ENCODE measurements at places on chromosomes 7 and 10. TPM values are rescaled to one million over a fixed set of nuclear protein-coding genes. Genes with fewer than 3 reads are reported as not detected.

DNA sequence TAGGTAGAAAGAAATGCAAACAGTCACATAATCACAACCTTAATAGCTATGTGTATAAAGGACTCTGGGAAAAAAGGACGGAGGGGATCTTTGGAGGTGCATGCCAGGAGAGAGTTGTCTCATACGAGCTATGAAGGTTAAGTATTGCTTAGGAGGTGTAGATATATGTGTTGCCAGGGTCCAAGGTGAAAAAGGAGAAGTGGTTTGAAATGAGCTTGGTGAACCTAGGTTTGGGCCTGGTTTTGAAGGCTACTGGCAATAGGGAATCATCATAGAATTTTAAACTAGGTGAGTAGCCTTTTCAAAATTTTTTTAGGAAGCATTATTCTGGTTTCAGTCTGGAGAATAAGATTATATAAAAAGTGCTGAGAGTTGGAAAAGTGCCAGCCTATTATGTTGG lies 336.8 kb downstream of the AUTS2 start:
- no peak for DNase-seq
- H3K4me3 ChIP-seq, result no peak overlapping the region
- peak overlapping the region; percentile 54 for H3K27ac ChIP-seq
- no peaks in the 10 kb centered on the region for H3K36me3 ChIP-seq

- H3K4me1 ChIP-seq, result no peaks in the 10 kb centered on the region
- DNase-seq, result peak; percentile 35
- H3K4me3 ChIP-seq, result peak within 1 kb of the TSS; percentile 34
- H3K36me3 ChIP-seq, result no peaks in the 10 kb centered on the region
These were observed at the start of gene SCIN for GRCh38 chr7:12570534-12571461. Gene SCIN (plus strand): TSS chr7:12570720. CDS start chr7:12570787, 67 bp downstream.

DNA sequence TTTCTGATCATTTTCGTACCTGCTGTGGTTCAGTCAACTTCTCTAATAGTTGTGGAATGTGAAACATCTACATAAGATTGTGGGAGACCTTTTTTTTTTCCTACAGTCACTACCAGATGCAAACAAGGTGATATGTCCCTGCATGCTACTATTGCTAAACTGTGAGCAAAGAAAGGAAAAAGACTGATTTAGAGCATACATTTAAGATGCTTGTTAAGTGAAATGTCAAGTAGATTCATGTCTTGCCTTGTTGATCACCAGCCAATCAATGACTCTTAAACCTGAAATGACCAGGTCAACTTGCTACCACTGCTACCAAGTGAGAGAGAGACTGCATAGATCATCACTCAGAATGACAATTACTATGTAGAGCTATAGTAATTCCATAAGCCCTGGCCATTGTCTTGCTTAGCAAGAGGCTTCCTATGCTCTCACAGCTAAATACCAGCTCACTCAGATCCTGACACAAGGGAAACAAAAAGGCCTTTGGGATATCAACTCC lies 84.3 kb upstream of the SKAP2 start:
- no peak overlapping the region for H3K27ac ChIP-seq
- DNase-seq, result peak; percentile 20
- H3K4me3 ChIP-seq, result no peak overlapping the region
- H3K4me1 ChIP-seq, result peaks cover 7% of the 10 kb centered on the region
- no peaks in the 10 kb centered on the region for H3K36me3 ChIP-seq

DNA sequence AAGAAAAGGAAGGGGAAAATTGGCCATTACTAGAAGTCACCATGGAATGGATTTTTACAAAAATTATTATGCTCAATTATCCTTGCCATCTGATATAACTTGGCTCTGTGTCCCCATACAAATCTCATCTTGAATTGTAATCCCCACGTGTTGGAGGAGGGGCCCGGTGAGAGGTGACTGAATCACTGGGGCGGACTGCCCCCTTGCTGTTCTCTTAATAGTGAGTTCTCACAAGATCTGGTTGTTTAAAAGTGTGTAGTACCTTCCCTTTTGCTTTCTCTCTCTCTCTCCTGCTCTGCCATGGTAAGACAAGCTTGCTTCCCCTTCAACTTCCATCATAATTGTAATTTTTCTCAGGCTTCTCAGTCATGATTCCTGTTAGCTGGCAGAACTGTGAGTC lies 1023.6 kb downstream of the XPNPEP1 start:
- H3K27me3 ChIP-seq, result no peaks in the 10 kb centered on the region
- no peaks in the 10 kb centered on the region for H3K4me1 ChIP-seq
- no peaks in the 10 kb centered on the region for H3K36me3 ChIP-seq
- DNase-seq, result no peak
- no peak overlapping the region for H3K4me3 ChIP-seq
- no peak overlapping the region for H3K27ac ChIP-seq

- H3K36me3 ChIP-seq, result no peaks in the 10 kb centered on the region
- H3K27ac ChIP-seq, result no peak overlapping the region
- no peaks in the 10 kb centered on the region for H3K27me3 ChIP-seq
- no peaks in the 10 kb centered on the region for H3K4me1 ChIP-seq
These were observed 140.0 kb downstream of the LHPP start for GRCh38 chr10:124601431-124602120.

DNA sequence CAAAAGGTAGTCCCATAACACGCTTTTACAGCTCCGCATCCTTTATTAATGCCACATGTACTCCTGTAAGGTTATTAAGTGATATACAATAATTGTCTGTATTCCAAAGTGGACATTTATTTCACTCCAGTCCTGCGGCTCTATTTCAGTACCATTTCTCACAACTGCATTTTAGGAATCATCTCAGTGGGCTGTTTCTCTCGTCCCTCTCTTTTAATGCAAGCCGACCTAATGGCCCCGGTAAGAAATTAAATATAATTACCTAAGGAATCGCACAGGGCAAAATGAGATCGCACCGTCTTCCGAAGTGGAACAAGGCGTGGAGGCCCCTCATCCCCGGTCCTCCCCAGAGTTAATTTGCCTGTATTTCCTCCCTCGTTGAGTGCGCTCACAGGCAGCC lies 216.5 kb downstream of the RAB11FIP2 start:
- no peak for DNase-seq
- H3K4me1 ChIP-seq, result no peaks in the 10 kb centered on the region
- H3K4me3 ChIP-seq, result no peak overlapping the region
- H3K27ac ChIP-seq, result no peak overlapping the region
- peaks cover 57% of the 10 kb centered on the region for H3K27me3 ChIP-seq

GRCh38 chr7:149468208-149468607 lies 7.3 kb upstream of the ZNF777 start:
- no peaks in the 10 kb centered on the region for H3K27me3 ChIP-seq
- H3K27ac ChIP-seq, result no peak overlapping the region
- H3K4me1 ChIP-seq, result no peaks in the 10 kb centered on the region
- no peaks in the 10 kb centered on the region for H3K36me3 ChIP-seq
- H3K4me3 ChIP-seq, result no peak overlapping the region
- no peak for DNase-seq

- H3K4me1 ChIP-seq, result no peaks in the 10 kb centered on the region
- no peaks in the 10 kb centered on the region for H3K36me3 ChIP-seq
- no peak for DNase-seq
- H3K27me3 ChIP-seq, result no peaks in the 10 kb centered on the region
These were observed 64.4 kb downstream of the ENO4 start for GRCh38 chr10:116913695-116914094.

DNA sequence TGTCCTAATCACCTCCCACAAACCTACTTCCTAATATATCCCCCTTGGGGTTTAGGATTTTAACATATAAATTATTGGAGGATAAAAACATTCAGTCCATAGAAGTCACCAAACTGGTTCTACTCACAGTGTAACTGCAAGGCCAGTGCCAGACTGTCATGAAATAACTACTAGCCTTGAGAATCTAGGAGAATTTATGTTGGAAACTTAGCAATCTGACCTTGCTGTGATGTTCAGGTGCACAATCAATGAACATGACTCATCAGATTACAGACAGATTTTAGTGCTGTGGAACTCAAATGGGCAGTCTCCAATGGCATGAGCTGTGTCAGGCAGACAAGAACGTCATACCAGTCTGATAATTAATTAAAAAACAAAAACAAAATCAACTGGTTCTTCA lies 571.4 kb upstream of the IGFBP3 start:
- no peaks in the 10 kb centered on the region for H3K36me3 ChIP-seq
- H3K4me3 ChIP-seq, result no peak overlapping the region
- no peaks in the 10 kb centered on the region for H3K27me3 ChIP-seq
- H3K27ac ChIP-seq, result no peak overlapping the region

DNA sequence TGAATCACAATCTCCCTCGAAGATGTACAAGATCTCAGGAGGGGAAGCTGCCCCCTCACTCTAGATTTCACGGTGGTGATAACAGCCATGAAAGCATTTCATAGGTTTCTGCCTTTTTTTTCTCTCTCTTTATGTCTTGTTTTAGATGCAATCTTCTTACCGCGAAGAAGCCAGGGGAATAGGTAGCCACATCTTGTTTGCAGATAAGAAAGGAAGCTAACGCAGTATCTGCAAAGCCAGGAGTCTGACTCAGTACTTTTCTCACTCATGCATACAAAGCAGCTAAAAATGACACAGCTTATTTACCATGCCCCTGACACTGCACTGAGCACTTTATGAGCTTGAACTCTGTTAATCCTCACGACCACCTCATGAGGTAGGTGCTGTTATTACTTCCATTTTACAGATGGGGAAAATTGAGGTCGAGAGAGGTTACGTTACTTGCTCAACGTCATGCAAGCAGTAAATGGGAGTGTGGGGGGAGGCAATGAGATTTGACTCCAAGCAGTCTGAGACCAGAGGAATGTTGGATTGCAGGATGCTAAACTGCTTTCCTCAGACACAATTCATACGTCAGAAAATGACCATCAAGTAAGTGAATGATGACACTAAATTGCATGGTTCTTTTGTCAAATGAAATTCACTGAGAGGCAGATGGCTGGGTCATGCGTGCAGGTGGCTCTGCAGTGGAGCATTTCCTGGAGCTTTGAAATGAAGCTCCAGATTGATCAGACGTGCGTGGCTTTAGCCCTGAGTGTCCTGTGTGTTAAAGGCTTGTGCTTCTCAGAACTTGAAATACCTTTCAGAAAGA lies 3.3 kb downstream of the MAP3K8 start:
- peaks cover 28% of the 10 kb centered on the region for H3K4me1 ChIP-seq
- peak; percentile 74 for DNase-seq
- peak overlapping the region; percentile 74 for H3K27ac ChIP-seq
- H3K27me3 ChIP-seq, result no peaks in the 10 kb centered on the region
- H3K36me3 ChIP-seq, result peaks cover 4% of the 10 kb centered on the region

DNA sequence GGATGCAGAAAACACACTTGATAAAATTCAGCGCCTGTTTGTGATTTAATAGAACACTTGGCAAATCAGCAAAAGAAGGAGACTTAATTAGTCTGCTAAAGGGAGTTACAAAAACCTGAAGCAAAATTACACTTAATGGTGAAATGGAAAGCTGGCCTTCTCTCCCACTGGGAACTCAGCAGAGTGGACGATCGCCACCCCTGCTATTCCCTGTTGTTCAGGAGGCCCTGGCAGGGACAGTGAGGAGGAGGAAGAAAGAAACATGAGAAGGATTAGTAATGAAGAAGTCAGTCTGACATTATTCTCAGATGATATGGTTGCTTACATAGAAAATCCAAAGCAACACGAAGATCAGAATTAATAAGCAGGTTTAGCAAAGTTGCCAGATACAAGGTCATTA lies 5.6 kb upstream of the KNDC1 start:
- no peak overlapping the region for H3K27ac ChIP-seq
- H3K4me3 ChIP-seq, result no peak overlapping the region
- no peaks in the 10 kb centered on the region for H3K27me3 ChIP-seq
- no peak for DNase-seq
- peaks cover 8% of the 10 kb centered on the region for H3K4me1 ChIP-seq

GRCh38 chr10:110684800-110685446 lies 40.8 kb downstream of the RBM20 start:
- peak; percentile 41 for DNase-seq
- H3K4me1 ChIP-seq, result peaks cover 59% of the 10 kb centered on the region
- H3K4me3 ChIP-seq, result no peak overlapping the region
- no peaks in the 10 kb centered on the region for H3K36me3 ChIP-seq
- peak overlapping the region; percentile 100 for H3K27ac ChIP-seq
- H3K27me3 ChIP-seq, result no peaks in the 10 kb centered on the region

- peak overlapping the region; percentile 4 for H3K27ac ChIP-seq
- no peaks in the 10 kb centered on the region for H3K27me3 ChIP-seq
- no peaks in the 10 kb centered on the region for H3K36me3 ChIP-seq
- no peak overlapping the region for H3K4me3 ChIP-seq
- DNase-seq, result peak; percentile 39
These were observed 33.6 kb downstream of the VSTM4 start for GRCh38 chr10:49081547-49082275.

DNA sequence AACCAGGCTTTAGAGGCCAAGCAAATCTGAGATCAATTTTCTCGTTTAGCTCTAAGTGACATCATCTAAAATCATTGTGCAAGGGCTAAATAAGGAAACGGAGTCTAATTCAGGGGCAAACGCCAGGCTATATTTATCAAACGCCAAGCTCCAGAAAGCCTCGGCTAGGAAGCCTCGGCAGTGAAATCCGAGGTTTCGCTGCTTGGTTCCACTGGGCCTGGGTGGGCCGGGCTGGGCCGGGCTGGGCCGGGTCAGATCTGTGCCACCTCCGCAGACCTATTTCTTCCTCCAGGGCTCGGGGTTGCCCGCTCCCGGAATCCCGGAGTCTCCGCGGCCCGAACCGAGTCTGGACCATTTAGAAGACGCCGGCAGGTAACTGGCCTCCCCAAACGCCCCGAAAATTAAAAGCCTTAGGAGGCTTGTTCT lies 459 bp upstream of the FEZF1 start:
- no peak overlapping the region for H3K27ac ChIP-seq
- peaks cover 17% of the 10 kb centered on the region for H3K4me1 ChIP-seq
- peaks cover 100% of the 10 kb centered on the region for H3K27me3 ChIP-seq
- H3K36me3 ChIP-seq, result no peaks in the 10 kb centered on the region

DNA sequence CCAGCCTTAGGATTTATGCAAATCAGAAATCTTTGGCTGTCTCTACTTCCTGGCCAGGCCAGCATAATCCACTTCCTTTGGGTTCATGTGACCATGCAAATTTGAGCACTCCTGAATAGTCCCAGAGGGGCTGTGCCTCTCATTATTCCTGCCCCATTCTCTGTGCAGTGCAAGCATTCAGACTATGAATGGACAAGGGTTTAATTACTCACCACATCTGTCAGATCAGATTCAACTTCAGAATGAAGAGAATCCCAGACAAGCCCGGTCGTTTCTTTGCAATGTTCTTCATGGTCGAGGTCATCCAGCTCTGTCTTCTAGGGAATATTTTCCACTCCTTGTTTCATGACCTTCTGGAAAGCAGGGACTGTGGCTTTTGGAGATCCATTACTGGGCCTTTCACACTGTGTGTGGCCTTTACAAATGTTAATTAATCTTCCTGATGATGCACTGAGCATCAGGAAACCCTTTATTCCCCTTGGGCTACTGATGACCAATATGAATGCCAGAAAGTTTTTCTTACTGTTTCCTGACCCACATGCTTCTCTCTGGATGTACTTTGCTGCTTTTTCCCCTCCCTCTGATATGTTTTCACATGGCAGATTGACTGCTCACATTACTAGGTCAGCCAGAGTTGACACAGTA lies 217.6 kb upstream of the TCF7L2 start:
- H3K27me3 ChIP-seq, result no peaks in the 10 kb centered on the region
- no peak overlapping the region for H3K27ac ChIP-seq
- H3K4me3 ChIP-seq, result no peak overlapping the region
- H3K36me3 ChIP-seq, result no peaks in the 10 kb centered on the region

GRCh38 chr10:88901206-88901983 lies 21.4 kb downstream of the STAMBPL1 start:
- peaks cover 15% of the 10 kb centered on the region for H3K4me1 ChIP-seq
- DNase-seq, result no peak
- H3K27ac ChIP-seq, result no peak overlapping the region
- no peaks in the 10 kb centered on the region for H3K36me3 ChIP-seq
- H3K27me3 ChIP-seq, result no peaks in the 10 kb centered on the region

- no peak overlapping the region for H3K27ac ChIP-seq
- H3K36me3 ChIP-seq, result peaks cover 4% of the 10 kb centered on the region
- no peak for DNase-seq
- H3K4me3 ChIP-seq, result no peak overlapping the region
- H3K27me3 ChIP-seq, result no peaks in the 10 kb centered on the region
These were observed 60.4 kb downstream of the ARMH3 start for GRCh38 chr10:101995451-101996063.

Gene PTF1A
- total RNA-seq, result not detected

Gene ASB15
- total RNA-seq, result not detected

Gene CFAP70
- total RNA-seq, result 1.2 TPM

Gene AMPH
- 0.32 TPM for total RNA-seq

Measured in cardiac muscle cell (in vitro differentiated cells and primary cell).